ENCODE measurements at places on chromosomes 11 and 22.

GRCh38 chr11:123033895-123034294 is 28.0 kb downstream of the HSPA8 start:
- DNase-seq = no peak

DNA sequence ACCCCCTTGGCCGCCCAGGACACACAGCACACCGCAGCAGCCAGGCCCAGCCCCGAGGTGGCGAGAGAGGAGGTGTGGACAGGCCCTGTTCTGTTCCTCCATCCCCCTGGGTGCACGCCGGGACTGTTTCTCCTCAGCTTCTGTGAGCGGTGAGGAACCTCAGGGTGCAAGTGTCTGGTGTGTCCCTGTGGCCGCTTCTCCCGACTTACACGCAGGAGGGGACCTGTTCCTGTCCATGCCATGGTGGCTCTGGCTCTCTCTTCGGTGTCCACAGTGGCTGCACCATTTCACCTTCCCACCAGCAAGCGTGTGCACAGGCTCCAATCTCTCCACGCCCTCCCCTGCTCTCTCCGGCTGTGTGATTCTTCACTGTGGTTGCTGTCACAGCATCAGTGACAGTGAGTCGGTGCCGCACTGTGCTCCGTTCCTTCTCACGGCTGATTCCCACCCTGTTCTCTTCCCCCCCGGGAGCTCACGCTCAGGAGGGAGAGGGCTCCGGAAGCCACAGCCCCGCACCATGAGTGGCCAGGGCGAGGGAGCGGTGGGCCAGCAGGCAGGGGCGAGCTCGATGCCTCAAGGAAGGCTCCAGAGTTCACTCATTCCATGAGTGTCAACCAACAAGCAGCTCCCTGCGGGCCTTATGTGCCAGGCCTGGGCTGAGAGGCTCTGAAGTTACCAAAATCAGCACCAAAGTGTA is 18.6 kb upstream of the WNT7B start:
- no peak for DNase-seq

DNA sequence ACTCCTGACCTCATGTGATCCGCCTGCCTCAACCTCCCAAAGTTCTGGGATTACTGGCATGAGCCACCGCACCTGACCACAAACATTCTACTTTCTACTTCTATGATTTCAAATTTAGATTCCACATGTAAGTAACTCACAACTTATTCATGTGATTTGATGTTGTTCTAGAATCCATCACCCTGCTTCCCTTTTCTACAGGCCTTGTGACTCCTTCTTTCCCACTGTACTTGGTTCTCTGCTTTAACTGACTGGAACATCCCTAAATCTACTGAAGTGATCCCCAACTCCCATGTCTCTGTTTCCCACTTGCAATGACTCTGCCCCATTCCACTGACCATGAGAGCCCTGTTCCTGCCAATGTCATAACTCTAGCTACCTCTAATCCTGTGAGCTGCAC is 25.7 kb upstream of the MRPL17 start:
- no peak for DNase-seq

DNA sequence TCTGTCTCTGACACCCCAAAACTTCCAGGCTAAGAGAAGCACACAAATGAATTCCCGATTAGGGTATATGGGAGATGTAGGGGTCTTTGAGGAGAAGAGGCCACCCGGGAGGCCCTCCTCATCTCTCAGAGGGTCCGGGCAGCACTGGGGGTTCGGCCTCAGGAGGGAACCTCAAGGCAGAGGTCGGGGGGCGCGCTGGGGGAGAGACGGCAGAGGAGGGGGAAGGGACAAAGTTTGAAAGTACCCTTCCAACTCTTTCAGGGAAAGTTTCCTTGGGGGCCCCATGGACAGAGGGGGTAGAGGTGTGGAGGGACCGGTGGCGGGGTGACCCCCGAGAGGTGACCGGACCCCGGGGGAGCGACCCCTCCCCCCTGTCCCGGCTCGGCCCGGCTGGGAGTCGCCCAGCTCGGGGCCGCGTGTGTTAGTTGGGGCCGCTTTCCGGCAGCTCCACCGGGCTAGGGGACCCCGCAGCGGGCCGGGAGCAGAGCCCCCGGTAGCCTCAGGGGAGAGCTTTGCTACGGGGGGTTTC is 3.3 kb upstream of the GCAT start:
- DNase-seq = no peak

DNA sequence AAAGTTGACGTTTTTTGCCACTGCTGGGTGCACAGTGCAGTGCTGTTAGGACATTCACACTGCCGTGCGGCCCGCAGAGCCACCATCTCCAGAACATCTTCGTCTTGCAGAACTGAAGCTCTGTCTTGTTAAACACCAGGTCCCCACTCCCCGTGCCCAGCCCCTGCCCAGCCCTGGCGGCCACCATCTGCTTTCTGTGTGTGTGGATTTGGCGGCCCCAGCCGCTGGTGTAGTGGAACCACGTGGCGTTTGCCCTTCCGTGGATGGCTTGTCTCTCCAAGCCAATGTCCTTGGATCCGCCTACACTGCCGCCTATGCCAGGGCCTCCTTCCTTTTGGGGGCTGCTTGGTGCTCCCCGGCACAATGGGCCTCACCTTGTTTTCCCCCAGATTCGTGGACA is 8.2 kb upstream of the MUC5AC start:
- no peak for DNase-seq

DNA sequence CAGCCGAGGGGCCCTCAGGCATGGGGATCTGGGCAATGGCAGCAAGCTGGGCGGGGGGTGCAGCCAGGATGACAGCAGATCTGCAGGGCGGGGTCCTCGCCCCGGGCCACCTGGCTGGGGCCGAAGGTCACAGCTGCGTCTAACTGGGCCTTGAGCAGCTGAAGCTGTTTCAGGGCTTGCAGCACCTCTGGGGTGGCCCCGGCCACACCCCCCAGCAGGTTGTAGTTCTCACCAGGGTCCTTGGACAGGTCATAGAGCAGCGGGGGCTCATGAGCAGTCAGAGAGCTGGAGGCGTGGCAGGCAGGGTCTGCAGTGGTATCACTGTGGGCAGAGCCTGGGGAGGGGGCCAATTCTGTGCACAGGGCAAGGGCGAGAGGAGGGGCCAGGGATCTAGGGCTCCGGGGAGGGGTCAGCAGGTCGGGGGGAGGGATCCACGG is 2.8 kb downstream of the ARSA start:
- DNase-seq = no peak

GRCh38 chr11:65774525-65775306 is 6.1 kb downstream of the AP5B1 start:
- DNase-seq = no peak

- no peak for DNase-seq
These were observed 12.8 kb downstream of the SLC37A2 start for GRCh38 chr11:125075900-125076317.

DNA sequence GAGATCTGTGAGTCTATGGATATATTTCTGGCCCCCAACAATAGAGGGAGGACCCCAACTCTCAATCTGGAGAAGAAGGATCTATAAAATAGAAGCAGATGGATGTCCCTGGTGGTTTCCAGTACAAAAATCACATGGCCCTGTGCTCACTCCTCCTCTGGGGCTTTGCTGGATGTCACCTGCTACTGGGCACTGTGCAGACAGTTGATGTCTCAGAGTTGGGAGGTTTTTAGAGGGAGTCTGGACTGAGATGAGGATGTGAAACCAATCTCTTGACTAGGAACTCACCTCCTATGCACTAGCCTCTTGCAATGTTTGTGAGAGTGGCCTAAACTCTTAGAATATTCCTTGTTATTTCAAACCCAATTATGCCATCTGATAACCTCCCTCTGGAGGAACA is 107.2 kb downstream of the SCN3B start:
- DNase-seq = no peak

GRCh38 chr11:63829823-63830489 is 9.0 kb upstream of the MARK2 start:
- no peak for DNase-seq

GRCh38 chr11:69403556-69404215 is 77.8 kb upstream of the LINC01488 start:
- no peak for DNase-seq

- DNase-seq = no peak
These were observed 124.5 kb downstream of the TRIM44 start for GRCh38 chr11:35787013-35787504.

DNA sequence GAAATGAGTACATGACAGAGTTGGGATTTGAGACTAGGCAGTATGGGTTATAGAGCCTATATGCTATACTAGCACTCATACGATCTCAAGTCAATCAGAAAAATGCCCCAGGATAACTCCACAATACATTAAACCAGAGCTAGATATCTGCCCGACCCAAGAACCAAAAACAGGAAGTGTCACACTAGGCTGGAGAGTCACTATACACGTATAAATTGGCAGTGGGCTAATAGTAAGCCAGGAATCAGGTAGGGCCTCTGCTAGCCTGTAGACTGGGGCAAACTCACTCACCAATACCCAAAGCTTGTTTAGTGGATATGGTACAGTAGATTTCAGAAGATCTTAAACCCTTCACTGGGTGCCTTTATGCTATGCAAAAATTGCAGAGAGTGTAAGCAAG is 16.2 kb upstream of the EIF4G2 start:
- DNase-seq = no peak

GRCh38 chr11:102615077-102615893 is 9.8 kb downstream of the MMP20 start:
- DNase-seq = no peak

- DNase-seq = no peak
These were observed 11.5 kb downstream of the MRGPRX1 start for GRCh38 chr11:18927550-18928322.

DNA sequence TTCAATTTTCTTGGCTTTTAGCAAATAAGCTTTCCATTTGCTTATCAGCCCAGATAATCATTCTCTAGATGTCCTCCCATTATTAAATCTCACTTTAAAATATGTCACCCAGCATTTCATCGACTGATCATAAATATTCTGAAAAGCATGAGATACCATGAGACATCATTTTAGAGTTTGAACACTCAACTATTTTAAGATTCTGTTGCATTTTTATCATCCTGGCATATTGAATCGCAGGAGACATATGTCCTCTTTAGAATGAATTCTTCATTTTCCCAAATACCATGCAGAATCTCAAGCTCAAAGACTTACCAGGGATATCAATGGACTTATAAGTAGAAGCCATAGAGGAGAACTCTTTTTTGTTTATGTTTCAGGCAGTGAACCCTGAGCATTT is at the start of gene OR52A5:
OR52A5 (minus strand) TSS at position 361 of the 400 bp plus-strand sequence. CDS start 5,714 bp downstream, outside the sequence.
- no peak for DNase-seq

DNA sequence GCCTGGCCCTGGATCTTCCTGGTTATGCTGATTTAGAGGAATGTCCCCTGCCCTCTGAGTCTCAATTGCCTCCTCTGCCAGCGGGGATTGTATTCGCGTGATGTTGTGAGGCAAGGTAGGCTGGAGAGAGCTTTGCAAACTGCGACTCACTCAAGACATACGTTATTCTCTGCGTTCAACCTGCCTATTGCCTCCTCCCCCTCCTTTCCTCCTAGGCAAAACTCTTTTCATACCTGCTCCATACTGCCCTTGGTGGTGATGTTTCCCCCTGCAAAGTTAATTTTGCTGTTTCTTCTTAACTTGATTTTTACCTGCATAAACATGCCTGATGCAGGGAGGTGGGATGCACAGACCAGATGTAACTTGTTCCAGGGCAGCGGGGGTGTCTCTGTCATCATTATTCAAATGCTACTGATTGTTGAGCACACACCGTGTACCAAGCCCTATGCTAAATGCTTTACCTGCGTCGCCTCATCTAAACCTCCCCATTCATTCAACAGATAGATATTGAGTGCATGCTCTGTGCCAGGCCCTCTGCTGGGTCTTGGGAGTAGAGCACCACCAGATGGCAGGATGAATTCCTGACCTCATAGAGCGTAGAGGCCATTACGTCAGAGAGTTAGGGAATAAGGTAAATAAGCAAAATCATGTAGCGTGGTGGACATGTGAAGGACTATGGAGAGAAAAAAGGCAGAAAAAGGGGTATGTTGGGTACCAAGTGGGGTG is 29.0 kb downstream of the SGSM1 start:
- no peak for DNase-seq

DNA sequence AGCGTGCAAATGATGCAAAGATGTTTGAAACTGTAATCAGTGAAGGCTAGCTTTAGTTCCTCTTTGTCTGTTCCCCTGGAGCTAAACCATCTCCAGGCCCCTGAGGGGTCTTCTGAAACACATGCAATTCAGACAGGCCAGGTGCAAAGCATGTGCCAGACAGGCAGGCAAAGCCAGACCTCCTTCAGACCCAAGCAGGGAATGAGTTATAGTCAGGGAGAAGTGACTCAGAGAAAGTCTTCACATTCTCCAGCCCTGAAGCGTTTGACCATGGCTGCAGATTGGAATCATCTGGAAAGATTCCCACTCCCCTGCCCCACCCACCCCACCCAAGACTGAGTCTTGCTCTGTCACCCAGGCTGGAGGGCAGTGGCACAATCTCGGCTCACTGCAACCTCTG is 187.0 kb upstream of the ISX start:
- DNase-seq = no peak

DNA sequence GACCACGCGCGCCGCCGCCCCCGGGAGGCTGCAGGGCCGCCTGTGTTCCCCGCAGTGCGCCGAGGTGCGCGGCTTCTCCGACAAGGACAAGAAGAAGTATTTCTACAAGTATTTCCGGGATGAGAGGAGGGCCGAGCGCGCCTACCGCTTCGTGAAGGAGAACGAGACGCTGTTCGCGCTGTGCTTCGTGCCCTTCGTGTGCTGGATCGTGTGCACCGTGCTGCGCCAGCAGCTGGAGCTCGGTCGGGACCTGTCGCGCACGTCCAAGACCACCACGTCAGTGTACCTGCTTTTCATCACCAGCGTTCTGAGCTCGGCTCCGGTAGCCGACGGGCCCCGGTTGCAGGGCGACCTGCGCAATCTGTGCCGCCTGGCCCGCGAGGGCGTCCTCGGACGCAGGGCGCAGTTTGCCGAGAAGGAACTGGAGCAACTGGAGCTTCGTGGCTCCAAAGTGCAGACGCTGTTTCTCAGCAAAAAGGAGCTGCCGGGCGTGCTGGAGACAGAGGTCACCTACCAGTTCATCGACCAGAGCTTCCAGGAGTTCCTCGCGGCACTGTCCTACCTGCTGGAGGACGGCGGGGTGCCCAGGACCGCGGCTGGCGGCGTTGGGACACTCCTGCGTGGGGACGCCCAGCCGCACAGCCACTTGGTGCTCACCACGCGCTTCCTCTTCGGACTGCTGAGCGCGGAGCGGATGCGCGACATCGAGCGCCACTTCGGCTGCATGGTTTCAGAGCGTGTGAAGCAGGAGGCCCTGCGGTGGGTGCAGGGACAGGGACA is 2.7 kb downstream of the NLRP6 start:
- no peak for DNase-seq

- DNase-seq = no peak
These were observed 6.1 kb downstream of the TXN2 start for GRCh38 chr22:36475341-36475740.

All from smooth muscle cell of the brain vasculature (primary cell).